ENCODE measurements at places on chromosomes 5 and 9.

GRCh38 chr5:102863764-102864560, 108.9 kb downstream of the PAM start:
- DNase-seq = no peak

DNA sequence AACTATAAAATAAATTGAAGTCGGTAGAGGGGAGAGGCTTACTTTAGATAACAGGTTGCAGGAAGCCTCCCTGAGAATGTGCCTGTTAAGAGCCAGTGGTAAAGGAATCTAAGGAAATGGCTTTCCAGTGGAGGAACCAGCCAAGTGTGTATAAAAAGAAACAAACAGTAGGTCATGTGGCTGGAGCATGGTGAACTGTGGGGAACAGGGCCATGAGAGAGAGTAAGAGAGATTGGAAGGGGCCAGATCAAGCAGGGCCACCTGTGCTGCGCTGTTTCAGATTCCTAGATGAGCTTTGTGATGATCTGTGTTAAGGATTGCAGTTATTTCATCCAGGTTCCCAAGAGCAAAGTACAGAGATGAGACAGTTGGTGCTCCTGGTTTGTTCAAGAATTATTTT, 152.7 kb upstream of the SGCD start:
- DNase-seq = no peak

DNA sequence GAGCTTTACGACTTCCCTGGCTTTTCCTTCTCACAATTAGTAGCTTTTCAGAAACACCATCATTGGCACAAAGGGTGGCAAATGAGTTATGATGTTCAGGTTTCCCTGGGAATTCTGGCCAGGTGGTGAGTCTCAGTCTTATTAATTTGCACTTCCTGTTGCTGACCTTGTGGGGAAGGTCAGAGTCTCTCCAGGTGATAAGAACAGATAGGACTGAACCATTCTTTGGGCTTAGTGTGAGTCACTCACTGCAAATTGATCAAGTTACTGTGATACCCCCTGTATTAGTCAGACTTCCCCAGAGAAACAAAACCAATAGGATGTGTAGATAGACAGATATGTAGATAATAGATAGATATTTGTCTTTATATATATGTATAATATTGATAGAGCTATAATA, 53.8 kb upstream of the RANBP3L start:
- no peak for DNase-seq

GRCh38 chr5:175107865-175108264, 336.1 kb downstream of the DRD1 start:
- no peak for DNase-seq

DNA sequence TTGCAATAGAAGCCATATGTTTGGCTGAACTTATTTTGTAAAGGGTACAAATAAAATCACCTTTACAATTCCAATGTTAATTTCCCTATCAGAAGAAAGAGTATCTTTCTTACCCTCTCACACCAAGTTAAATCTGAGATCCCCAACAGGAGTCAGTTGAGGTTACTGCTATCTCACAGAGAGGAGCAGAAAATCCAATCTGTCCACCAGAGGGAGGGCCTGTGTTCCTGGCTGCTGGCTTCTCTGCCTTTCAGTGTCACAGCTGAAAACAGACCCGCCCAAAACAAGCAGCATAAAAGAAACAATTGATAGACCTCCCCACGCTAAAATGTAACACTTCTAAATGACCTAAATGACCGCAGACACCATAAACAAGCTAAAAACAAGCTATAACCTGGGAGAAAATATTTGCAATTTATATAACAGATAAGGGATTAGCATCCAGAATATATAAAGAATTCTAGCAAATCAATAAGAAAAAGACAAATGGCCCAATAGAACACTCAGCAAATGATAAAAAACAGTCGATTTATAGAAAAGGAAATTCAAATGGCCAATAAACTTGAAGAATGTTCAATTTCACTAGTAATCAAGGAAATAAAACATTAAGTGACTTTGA, 24.5 kb upstream of the MVB12B start:
- peak; percentile 29 for DNase-seq

- DNase-seq = no peak
These were observed 75.1 kb upstream of the SPRY4 start for GRCh38 chr5:142399891-142400290.

- DNase-seq = no peak
These were observed 73.9 kb upstream of the WWC1 start for GRCh38 chr5:168217497-168217896.

- DNase-seq = peak; percentile 80
These were observed 145.4 kb downstream of the MTX3 start for GRCh38 chr5:79845448-79846197.

GRCh38 chr9:112925058-112925641, 34.5 kb upstream of the SLC46A2 start:
- peak; percentile 4 for DNase-seq

- DNase-seq = no peak
These were observed 14.1 kb upstream of the MAP1B start for GRCh38 chr5:72093217-72093616.

DNA sequence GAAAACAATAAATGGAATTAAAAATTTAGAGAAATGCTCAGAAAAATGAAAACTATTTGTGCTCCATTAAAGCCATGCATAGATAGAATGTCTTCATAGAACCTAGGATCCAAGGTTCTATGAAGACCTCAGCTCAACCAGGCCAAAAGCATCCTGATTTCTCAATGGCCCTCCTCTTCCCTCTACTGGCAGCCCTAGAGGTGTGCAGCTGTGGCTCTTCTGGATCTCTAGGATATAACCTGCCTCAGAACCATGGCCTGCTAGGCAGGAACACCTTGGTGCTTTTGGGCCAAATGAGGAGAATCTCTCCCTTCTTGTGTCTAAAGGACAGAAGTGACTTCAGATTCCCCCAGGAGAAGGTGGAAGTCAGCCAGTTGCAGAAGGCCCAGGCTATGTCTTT, 15.1 kb downstream of the IFNA1 start:
- peak; percentile 11 for DNase-seq

GRCh38 chr5:156803404-156803803, 46.7 kb upstream of the PPP1R2B start:
- DNase-seq = no peak

DNA sequence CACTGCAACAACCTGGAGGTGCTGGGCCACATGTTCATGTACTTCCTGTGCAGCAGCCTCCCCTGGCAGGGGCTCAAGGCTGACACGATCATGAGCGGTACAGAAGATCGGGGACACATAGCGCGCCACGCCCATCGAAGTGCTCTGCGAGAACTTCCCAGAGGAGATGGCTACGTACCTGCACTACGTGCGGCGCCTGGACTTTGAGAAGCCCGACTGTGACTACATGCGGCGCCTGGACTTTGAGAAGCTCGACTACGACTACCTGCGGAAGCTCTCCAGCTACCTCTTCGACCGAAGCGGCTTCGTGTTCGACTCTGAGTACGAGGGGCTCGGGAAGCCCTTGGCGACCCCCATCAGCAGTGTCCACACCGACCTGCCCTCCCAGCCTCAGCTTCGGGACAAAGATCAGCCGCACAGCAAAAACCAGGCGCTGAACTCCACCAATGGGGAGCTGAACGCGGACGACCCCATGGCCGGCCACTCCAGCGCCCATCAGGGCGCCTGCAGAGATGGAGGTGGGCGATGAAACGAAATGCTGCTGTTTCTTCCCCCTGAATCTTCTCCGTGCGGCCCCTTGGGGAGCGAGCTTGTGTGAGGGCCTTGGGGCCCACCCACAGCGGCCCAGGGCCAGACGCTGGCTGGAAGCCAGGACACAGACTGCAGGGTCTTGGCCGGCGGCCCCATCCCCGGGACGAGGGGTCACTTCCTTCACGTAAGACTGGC, 56.5 kb downstream of the JAK2 start:
- DNase-seq = no peak

DNA sequence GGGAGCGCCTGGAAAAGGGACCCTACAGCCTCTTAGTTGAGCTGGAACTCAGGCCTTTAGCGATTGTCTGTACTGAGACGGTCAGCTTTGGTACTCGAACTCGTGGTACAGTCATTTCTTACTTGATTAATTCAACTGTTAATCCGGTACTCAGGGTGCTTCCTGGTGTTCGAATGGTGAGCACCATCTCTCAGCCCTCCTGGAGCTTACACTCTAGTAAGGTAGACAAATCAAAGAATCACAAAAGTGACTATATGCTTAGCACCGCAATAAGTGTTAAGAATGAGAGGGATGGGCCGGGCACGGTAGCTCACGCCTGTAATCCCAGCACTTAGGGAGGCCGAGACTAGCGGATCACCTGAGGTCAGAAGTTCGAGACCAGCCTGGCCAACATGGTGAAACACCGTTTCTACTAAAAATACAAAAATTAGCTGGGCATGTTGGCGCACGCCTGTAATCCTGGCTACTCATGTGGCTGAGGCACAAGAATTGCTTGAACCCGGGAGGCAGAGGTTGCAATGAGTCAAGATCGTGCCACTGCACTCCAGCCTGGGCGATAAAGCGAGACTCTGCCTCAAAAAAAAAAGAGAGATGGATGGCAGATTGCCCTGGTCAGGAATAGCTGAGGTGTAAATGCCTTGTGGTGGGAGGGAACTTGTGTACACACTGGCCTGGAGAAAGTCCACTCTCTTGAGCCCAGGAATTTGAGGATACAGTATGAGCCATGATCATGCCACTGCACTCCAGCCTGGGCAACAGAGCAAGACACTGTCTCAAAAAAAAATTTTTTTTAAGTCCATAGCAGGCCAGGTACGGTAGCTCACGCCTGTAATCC, 981 bp downstream of the TCOF1 start:
- DNase-seq = no peak

DNA sequence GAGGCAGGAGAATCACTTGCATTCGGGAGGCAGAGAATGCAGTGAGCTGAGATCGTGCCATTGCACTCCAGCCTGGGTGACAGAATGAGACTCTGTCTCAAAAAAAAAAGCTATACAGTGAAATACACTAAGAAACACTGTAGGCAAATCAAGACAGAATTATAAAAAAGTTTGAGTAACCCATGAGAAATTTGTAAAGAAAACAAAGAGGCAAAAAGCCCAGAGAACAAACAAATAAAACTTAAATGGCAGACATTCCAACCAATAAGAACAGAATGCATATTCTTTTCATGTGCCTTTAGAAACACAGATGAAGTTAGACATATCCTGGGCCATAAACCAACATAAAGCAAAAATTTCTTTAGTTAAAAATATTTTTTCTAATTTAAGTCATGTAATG, 30.6 kb downstream of the ZNF169 start:
- no peak for DNase-seq

GRCh38 chr5:113749334-113749733, 235.8 kb downstream of the YTHDC2 start:
- no peak for DNase-seq

DNA sequence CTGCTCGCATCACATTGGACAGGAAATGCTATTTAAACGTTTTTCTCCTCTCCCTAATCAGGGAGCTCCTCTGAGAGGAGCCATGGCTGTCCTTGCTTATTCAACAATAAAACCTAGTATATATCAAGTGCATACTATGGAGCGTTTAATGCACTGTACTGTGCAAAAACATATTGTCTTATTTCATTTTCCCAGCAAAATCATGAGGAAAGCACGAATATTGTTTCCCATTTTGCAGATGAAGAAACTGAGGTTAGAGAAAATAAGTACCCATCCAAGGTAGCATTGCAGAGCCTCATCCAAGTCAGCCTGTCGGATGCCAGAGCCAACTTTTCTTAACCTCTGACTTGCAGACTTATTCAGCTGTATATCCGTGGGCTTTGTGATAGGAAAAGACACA, 7.6 kb upstream of the EBF1 start:
- no peak for DNase-seq

- no peak for DNase-seq
These were observed 7.2 kb downstream of the HMMR start for GRCh38 chr5:163467682-163468081.

- no peak for DNase-seq
These were observed 14.9 kb downstream of the SPAAR start for GRCh38 chr9:35923927-35924763.

DNA sequence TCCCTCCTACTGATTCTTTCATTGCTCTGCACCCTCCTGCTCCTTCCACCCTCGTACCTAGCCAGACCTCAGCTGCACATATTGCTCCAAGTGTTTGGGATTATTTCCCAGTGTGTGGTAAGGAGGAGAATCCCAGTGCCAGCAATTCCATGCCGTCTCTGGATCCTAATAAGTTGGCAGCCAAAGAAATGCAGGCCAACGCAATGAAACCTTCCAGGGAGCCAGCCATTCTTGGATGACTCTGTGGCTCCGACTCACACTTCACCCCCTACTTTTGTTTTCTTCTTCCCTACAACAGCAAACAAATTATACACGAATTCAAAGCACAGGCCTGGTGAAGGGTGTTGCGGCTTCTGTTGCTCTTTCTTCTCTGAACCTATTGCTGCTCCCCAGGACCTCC, 82.5 kb upstream of the SLC1A3 start:
- DNase-seq = no peak

DNA sequence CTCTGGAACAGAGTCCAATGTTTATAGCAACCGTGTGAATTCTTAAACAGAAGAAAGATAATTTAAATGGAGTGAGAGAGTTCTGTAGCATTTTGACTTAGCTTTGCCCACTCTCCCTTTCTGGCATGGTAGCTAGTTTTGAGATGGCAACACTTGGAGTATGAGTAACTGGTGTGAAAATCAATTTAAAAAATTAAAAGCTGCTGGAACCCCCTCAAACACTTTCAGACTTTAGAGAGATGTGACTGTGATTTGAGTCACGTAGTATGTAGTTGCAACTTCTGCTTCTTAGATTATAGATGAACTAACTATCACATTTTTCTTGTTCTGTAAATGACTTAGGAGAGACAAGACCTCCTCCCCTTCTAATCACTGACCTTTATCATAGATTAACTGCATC, 2309.5 kb upstream of the C9orf72 start:
- DNase-seq = no peak
